ENCODE measurements at places on chromosomes 5 and 9.
A peak's percentile ranks its signal among the peaks of the same experiment; 100 is the strongest.

- no peak for DNase-seq
Measured at GRCh38 chr9:131695836-131696460, 43.9 kb downstream of the RAPGEF1 start.

- no peak for DNase-seq
Measured at GRCh38 chr5:2280318-2280717, 397.6 kb upstream of the IRX4 start.

- DNase-seq, result no peak
Measured at GRCh38 chr9:86672966-86673365, 274.3 kb downstream of the GAS1 start.

DNA sequence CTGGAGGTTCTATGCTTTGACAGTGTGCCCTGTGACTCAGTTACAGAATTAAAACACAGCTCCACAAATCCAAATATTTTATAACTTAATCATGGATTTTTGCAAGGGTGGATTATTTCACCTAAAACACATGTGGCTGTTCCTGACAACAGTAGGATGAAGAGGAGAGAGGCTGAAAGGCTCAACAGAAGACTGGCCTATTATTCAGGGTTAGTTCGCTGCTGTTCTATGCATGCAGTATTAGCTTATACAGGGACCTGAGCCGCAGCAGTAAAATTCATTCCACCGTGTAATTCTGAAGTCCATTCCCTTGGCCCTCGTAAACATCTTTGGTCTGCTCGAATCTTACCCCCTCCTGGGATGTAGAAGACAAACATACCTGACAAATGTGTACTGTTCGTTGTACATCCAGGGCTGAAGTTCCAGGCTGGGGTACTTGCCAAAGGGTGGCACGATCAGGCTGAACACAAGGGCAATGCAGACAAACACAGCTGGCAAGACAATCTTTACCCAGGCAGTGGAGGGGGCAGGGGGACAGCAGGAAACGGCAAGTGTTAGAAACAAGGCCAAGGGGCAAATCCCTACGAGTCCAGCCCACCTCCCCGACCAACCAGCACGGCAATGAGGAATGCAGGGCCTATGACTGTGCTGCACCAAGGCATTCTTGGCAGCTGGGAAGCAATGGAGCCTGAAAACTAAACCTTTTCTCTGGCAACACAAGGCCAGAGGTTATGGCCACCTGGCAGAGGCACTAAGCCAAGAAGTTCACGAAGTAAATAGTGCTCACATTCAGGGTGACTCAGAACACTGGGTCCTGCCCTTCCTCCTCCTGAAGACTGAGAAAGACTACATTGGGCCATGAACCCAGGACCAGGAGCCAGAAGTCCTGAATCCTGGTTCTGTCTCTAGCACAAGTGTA is 46.8 kb downstream of the NIPSNAP3B start:
- peak; percentile 43 for DNase-seq

DNA sequence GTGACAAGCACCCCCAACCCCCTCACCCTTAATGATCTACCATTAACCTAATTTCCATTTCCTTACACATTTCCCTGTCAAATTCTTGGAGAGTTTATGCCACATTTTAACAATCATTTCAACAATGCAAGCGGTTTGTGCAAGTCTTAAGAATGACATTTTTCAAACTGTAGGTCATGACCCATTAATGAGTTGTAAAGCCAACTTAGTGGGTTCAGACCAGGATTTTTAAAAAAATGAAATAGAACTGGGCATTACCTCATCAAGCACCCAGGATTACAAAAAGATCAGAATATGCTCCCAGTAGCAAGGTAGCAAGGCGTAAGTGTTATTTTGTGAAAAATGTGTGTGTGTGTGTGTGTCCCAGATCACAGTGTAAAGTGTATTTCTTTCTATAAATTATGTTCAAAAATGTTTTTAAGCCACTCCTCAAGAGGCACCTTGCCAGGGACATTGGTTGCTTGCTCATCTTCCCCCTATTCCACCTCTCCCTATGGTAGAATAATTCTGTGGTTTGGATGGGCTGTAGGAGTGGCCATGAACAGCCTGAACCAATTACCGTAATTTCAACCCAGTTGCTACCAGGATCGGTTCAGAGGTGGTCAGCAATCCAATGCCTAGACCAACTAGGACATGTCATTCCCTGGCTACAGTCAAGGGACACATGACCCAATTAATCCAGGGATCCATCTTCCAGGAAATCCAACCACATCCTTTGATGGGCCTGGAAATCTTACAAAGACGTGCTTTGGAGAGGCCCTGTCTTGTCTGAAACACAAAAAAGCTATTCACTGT is 14.4 kb upstream of the TGFBR1 start:
- DNase-seq, result no peak

DNA sequence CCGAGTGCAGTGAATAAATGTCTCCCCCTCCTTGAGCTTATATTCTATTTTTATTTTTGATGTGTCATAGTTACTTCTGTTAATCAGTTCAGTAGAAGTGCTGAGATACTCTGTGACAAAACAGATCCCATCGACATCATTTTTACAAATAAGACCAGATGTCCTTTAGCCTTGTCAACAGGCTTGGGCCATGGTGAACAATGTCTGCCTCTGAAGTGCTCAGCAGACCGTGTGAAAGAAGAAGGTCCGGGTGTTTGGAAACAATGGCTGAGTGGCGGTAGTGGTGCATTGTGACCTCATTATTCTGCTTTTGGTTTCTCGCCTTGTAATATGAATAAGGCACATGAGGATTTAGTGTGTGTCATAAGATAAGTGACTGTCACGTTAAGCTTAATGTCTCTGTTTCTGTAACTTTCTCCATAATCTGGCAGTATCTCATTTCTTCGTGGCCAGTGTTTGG is 71.2 kb downstream of the SYK start:
- no peak for DNase-seq

DNA sequence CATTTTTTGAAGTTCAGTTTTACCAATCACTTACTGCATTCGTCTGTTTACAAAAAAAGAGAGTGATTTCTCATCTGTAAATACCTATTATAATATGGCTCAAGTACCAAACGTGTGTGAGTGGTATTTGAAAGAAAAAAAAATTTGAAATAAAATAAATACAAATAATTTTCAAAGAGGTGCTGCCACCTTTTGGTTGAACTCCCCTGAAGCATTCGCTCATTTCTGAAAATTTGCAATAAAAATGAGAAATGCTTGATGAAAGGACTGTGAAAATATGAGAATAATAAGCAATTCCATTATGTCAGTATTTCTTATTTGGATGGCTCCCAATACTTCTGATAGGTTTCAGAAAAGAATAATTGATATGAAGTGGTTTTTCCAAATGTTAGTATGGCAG is 409.9 kb downstream of the CTNND2 start:
- DNase-seq, result no peak

DNA sequence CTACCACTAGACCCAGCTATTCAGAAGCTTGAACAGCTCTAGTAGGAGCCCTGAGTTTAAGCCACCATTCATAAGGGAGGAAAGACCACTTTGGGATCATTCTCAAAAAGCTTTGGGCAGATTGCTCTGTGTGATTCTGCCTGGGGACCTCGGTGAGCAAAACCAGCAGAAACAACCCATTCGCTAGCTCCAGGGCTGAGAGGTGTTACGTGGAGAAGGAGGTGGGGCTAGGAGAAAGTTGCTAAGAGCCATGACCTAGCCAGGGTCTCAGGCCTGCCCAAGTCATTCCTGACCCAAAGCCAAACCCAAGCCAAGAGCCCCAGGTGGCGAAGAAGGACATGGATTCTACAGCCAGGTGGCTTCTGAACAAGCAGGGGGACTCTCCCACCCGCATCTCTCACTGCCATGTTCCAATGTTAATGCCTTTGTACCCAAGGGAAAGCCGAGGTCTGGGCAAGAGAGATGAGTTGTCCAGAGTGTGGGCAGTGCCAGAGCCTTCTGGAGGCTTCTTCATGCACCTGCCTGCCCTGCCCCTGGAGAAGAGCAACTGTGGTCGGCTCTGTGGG is 4.0 kb upstream of the BARHL1 start:
- no peak for DNase-seq

GRCh38 chr5:73908395-73908794 is 282.4 kb downstream of the ARHGEF28 start:
- no peak for DNase-seq

DNA sequence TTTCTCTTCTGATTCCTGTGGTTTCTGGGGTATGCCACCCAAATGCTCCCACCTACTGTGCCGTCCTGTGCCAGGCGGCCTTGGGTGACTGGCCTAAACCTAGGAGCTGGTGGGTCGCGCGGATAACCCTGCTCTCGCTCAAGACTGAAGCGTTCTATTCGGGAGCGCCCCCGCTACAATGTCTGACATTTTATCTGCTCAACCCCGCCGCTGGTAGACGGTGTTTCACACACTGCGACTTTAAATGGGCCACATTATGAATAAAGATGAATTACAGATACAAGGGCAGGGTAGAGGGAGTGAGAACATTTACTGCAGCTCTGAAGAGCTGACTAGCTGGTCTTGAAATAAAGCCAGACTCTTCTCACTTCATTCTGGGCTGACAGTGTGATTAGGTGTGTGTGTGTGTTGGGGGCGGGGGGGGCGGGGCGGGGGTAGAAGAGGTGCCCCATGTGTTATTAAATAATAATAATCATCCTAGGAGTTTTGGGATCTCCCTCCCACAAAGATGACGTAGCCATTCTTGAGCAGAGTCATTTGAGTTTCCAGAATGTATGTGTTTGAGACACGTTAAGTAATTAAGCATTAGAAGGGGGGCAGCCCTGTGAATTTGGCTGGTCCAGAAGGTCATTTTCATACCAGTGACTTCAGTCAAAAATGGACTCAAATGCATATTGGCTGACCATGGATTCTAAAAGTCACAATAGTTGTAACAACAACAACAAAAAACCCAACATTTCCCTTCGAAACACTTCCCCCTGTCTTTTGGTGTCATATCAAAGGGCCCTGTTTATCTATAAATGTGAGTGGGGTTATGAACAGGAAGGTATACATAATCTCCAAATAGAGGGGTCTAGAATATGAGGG is 1.0 kb upstream of the PTCH1 start:
- no peak for DNase-seq

DNA sequence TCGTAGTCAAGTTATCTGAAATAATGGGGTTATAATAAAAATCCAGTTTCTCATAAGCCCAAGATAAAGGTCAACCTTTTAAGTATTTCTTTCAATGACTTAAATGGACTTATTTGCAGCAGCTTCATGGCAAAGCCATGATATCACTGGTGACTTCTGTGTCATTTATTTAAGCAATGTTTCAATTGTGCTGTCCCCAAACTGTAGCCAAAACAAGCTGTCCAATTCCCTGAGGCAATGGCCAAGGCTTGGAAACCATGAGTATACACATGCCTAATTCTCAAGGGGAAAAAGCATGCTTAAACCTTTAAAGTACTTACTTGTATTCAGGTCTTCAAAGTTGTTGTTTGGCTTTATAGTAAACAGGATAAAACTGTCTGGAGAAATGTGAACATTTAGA is 376.4 kb upstream of the TNC start:
- no peak for DNase-seq

GRCh38 chr9:111598733-111599091 is 735 bp downstream of the PTGR1 start:
- no peak for DNase-seq

- DNase-seq, result no peak
Measured at GRCh38 chr9:16681652-16681987, 188.8 kb downstream of the BNC2 start.

DNA sequence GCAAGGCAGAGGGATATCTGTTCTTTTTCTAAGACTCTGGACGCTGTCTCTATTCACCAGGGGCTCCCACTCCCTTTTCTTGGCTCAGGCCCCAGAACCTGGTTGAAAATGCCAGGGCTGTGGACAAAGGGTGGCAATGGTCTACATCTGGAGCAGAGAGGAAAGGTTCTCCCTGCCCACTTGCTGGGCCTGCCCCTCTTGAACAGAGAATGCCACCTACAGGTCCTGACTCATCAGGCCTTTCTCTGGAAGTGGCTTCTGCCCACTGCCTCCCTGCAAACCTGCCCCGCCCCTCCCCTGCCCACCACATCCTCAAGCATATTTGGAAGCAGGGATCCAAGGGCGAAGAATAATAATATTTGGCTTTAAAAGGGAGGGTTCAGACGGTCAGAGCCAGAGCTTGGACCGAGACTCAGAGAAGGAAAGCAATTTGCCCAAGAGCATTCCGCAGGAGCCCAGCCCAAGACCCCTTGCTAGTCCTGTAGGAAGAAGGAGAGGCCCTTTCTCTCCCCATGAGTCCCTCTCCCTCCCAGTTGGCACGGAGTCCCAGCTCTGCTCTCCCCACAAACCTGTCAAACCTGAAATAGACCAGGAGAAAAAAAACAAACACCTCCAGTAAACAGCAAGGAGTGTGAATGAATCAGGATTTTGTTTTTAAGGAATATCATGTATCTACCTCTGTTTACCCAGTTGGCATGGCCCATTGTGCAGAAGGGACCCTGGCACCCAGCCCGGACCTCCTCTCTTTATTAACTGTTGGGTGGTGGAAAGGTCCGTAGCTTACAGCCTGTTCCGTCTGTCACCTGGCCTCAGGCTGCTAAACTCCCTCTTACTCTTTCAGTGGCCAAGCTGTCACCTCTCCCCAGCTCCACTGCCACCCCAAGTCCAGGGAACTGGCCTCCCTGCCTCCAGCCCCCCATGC is 37.7 kb upstream of the STXBP1 start:
- peak; percentile 91 for DNase-seq

GRCh38 chr9:107221321-107221720 is 61.8 kb upstream of the RAD23B start:
- no peak for DNase-seq

DNA sequence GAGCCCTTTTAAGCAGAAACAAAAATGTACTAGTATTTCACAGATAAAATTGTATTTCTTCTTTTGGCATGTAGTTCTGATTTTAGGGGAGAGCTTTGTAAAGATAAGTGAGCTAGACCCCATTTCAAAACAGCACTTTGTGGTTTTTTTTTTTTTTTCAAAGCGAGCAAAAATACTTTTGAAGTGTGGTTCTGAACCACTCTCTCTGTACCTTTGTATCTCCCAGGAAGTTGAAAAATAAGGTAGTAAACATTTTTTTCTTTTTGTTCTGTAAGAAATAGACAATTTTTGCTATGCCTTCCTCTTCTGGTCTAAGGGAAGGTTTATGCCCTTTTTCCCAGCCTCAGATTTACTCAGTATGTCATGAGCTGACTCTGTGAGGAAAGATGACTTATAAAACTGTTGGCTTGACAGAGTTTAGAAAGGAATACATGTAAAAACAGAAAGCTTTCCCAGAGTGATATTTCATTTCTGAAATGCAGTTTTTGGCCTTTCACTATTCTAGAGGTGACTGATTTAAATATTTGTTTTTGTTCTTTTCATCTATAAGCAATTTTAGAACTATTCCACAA is 12.5 kb downstream of the ERCC6L2 start:
- DNase-seq, result no peak

DNA sequence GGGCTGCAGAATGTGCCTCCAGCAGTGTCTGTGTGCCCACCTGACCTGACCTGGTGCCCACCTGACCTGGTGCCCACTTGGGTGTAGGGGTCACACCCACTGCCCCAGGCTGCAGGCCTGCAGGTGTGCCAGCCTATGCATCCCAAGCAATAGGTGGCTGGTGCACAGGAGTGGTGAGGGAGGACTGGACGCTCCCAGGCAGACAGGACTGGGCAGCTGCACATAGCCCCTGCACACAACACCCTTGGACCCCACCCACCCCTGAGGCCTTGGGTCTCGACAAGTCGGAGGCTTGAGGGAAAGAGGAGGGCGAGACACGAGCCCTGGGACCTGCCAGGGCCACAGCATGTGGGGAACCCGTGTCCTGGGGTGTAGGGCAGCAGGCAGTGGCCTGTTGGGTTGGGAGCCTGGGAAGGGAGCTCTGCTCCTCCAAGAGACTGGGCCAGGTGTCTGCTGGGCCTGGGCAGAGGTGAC is 10.8 kb upstream of the NRARP start:
- DNase-seq, result no peak

All from NCI-H1105 (cell line).